ENCODE measurements at places on chromosomes 3 and 15. TPM values are rescaled to one million over a fixed set of nuclear protein-coding genes. Genes with fewer than 3 reads are reported as not detected.

C3orf20 gene
- 0.19 TPM for total RNA-seq

GRCh38 chr15:62573876-62574275, 408.8 kb upstream of the C2CD4B start:
- no peaks in the 10 kb centered on the region for H3K27me3 ChIP-seq
- peak overlapping the region; percentile 40 for H3K27ac ChIP-seq
- H3K4me3 ChIP-seq, result no peak overlapping the region
- no peaks in the 10 kb centered on the region for H3K36me3 ChIP-seq
- peaks cover 26% of the 10 kb centered on the region for H3K4me1 ChIP-seq

SPPL2A gene
- total RNA-seq, result 131 TPM

DNA sequence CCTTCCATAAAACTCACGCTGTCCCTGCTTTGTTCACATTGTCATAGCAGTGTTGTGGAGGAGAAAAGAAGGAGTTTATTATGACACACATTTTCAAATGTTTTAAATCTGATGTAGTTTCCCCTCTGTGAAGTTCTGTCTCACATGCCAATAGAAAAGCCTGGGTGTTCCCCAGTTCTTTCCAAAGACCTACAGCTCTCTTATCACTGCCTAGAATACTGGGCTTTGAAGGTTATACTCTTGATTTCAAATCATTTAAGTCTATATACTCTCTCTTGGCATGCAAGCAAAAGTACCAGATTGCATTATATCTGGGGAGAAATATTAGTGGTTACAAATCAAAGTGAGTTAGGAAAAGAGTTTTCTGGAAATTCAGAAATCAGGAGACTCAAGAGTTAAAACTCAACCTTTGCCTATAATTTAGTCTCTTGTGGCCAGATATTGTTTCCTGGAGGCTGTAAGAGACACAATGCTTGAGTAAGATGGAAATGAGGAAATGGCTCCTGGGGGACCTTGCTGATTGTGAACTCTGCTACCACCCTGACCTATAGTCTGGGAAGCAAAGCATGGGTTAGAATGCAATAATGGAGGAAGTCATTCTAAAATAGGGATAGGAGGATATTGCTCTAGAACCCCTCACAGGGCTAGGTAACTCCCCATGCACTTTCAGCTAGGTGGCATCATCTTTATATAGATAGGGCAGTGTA, 182.8 kb downstream of the KCNAB1 start:
- no peak overlapping the region for H3K4me3 ChIP-seq
- H3K27me3 ChIP-seq, result peaks cover 1% of the 10 kb centered on the region
- H3K27ac ChIP-seq, result no peak overlapping the region
- H3K4me1 ChIP-seq, result no peaks in the 10 kb centered on the region

GREM1 gene
- 0.54 TPM for total RNA-seq

DNA sequence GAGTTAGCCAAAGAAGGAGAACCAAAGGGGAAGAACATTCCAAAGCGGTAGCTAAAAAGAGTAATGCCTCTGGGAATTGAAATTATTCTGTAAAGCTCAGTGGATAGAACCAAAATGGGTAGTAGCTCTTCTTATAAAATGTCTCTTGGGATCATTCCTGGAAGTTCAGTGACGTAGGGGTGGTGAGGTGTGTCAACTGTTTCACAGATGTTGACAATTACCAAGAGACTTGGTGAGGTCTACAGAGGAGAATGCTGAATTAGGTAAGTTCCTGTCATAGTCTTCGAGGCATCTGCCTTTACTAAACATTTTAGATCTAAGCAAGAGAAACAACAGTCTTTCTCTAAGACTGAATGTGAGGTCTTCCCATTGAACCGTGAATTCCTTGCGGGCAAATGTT, 67.8 kb downstream of the TPRG1 start:
- no peaks in the 10 kb centered on the region for H3K36me3 ChIP-seq
- H3K27ac ChIP-seq, result no peak overlapping the region
- no peaks in the 10 kb centered on the region for H3K4me1 ChIP-seq

TRIM71 gene
- total RNA-seq, result 68.4 TPM

GRCh38 chr3:39052583-39052982, 767 bp downstream of the WDR48 start:
- H3K27me3 ChIP-seq, result no peaks in the 10 kb centered on the region
- no peaks in the 10 kb centered on the region for H3K4me1 ChIP-seq
- H3K27ac ChIP-seq, result peak overlapping the region; percentile 91
- no peaks in the 10 kb centered on the region for H3K36me3 ChIP-seq
- no peak for DNase-seq

GRCh38 chr3:149449182-149449581, 25.3 kb upstream of the TM4SF4 start:
- H3K36me3 ChIP-seq, result no peaks in the 10 kb centered on the region
- H3K27me3 ChIP-seq, result no peaks in the 10 kb centered on the region
- H3K27ac ChIP-seq, result peak overlapping the region; percentile 81
- DNase-seq, result no peak
- no peak overlapping the region for H3K4me3 ChIP-seq
- 0 out of 2 replicates have a peak, but pooled peaks cover 6% of the 10 kb centered on the region for H3K4me1 ChIP-seq

DNA sequence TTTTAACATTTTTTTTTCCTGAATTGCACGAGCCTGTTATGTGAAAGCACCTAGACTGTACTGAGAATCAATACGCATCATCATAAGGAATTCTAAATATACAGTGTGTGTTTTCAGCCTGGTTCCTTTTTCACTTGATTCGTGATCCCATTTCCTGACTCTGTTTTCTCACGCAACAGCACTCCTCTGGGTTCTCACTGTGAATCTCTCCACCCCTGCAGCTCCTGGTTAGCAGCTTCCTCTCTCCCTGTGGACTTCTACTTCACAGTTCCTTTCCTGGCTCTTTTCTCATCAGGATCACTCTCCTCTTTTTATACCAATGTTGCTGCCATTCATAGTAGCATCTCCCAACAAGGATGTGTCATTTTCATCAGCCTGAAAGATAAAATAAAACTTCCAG, 297.2 kb downstream of the CADM2 start:
- no peak overlapping the region for H3K4me3 ChIP-seq
- H3K36me3 ChIP-seq, result no peaks in the 10 kb centered on the region
- H3K27me3 ChIP-seq, result no peaks in the 10 kb centered on the region
- H3K27ac ChIP-seq, result no peak overlapping the region
- no peak for DNase-seq
- no peaks in the 10 kb centered on the region for H3K4me1 ChIP-seq

- no peaks in the 10 kb centered on the region for H3K27me3 ChIP-seq
- H3K36me3 ChIP-seq, result no peaks in the 10 kb centered on the region
- H3K4me3 ChIP-seq, result no peak overlapping the region
- peak; percentile 28 for DNase-seq
- H3K4me1 ChIP-seq, result no peaks in the 10 kb centered on the region
Observed at GRCh38 chr3:19885468-19885867, 48.5 kb downstream of the EFHB start.

- DNase-seq, result no peak
- no peak overlapping the region for H3K4me3 ChIP-seq
- H3K27ac ChIP-seq, result no peak overlapping the region
Observed at GRCh38 chr3:53188136-53188685, 27.2 kb downstream of the PRKCD start.

ALDH1L1 gene
- 0.07 TPM for total RNA-seq

- no peak for DNase-seq
- no peak overlapping the region for H3K27ac ChIP-seq
- no peaks in the 10 kb centered on the region for H3K27me3 ChIP-seq
- no peaks in the 10 kb centered on the region for H3K36me3 ChIP-seq
- H3K4me1 ChIP-seq, result no peaks in the 10 kb centered on the region
Observed at GRCh38 chr3:79146024-79146423, 621.8 kb downstream of the ROBO1 start.

FOXB1 gene
- not detected for total RNA-seq

- peaks cover 1% of the 10 kb centered on the region for H3K36me3 ChIP-seq
- no peak overlapping the region for H3K27ac ChIP-seq
- DNase-seq, result no peak
- no peaks in the 10 kb centered on the region for H3K27me3 ChIP-seq
- peaks cover 29% of the 10 kb centered on the region for H3K4me1 ChIP-seq
Observed at GRCh38 chr3:123088387-123088786, 21.6 kb downstream of the PDIA5 start.

- no peak for DNase-seq
- H3K36me3 ChIP-seq, result no peaks in the 10 kb centered on the region
- no peaks in the 10 kb centered on the region for H3K27me3 ChIP-seq
- no peak overlapping the region for H3K27ac ChIP-seq
- H3K4me1 ChIP-seq, result no peaks in the 10 kb centered on the region
Observed at GRCh38 chr3:101270149-101270548, 50.2 kb downstream of the IMPG2 start.

WDR49 gene
- 0.32 TPM for total RNA-seq

GRCh38 chr3:127206611-127207516, 13.9 kb downstream of the PRR23E start:
- no peaks in the 10 kb centered on the region for H3K36me3 ChIP-seq
- H3K27ac ChIP-seq, result no peak overlapping the region
- no peak overlapping the region for H3K4me3 ChIP-seq
- no peak for DNase-seq

DNA sequence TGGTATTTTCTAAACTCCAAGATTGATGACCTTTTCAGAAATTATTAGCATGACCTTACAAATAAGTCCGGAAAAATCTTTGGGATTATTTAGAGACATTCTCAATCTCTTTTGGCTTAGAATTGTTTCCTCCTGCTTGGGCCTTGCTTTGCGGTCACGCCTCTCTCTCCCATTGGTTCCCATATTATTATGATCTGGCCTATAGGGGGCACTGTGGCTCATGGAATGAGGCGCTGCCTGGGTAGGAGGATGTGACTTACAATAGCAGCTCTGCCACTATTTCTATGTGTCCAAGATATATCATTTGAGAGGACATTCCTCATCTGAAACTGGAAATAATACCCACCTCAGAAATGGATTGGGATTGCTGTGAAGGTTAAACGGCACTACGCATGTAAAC, 464.9 kb downstream of the MFSD1 start:
- no peaks in the 10 kb centered on the region for H3K4me1 ChIP-seq
- H3K27ac ChIP-seq, result no peak overlapping the region
- H3K27me3 ChIP-seq, result no peaks in the 10 kb centered on the region
- peak; percentile 46 for DNase-seq
- no peaks in the 10 kb centered on the region for H3K36me3 ChIP-seq

TMEM212 gene
- not detected for total RNA-seq

DNA sequence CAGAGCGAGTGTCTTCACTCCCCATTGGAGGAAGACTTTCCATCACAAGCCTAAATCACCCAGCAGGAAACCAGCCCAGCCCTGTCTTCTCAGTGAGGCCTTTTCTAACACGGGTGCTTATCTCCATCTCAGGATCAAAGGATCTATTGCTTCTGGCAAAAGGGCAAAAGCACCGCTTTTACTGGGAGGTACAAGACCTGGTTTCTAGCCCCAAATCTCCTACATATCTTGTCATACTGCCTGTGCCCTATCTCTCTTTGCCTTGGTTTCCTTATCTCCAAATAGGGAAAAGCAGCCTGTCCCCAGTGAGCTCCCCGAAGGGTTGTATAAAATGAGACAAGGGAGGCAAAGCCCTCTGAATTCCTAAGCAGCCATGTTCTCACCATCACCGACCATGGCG, 5.2 kb downstream of the GLB1 start:
- peaks cover 6% of the 10 kb centered on the region for H3K36me3 ChIP-seq
- no peak overlapping the region for H3K27ac ChIP-seq
- DNase-seq, result no peak
- 0 out of 2 replicates have a peak, but pooled peaks cover 6% of the 10 kb centered on the region for H3K4me1 ChIP-seq
- H3K4me3 ChIP-seq, result no peak overlapping the region
- H3K27me3 ChIP-seq, result no peaks in the 10 kb centered on the region

- H3K4me1 ChIP-seq, result peaks cover 25% of the 10 kb centered on the region
- peak overlapping the region; percentile 39 for H3K27ac ChIP-seq
- no peak overlapping the region for H3K4me3 ChIP-seq
- H3K36me3 ChIP-seq, result peaks cover 1% of the 10 kb centered on the region
- no peaks in the 10 kb centered on the region for H3K27me3 ChIP-seq
Observed at GRCh38 chr15:65336493-65337435, 32.3 kb downstream of the RNU5B-1 start.

IL17RD gene
- total RNA-seq, result 3.1 TPM

- peak; percentile 84 for DNase-seq
- peak overlapping the region; percentile 88 for H3K27ac ChIP-seq
- peaks cover 1% of the 10 kb centered on the region for H3K36me3 ChIP-seq
Observed at GRCh38 chr3:129119365-129120100, 2.1 kb downstream of the RAB43 start.

GRCh38 chr15:50224606-50225005, 40.9 kb downstream of the HDC start:
- DNase-seq, result no peak
- H3K27ac ChIP-seq, result no peak overlapping the region
- no peaks in the 10 kb centered on the region for H3K27me3 ChIP-seq
- no peaks in the 10 kb centered on the region for H3K4me1 ChIP-seq
- H3K36me3 ChIP-seq, result no peaks in the 10 kb centered on the region
- no peak overlapping the region for H3K4me3 ChIP-seq

GRCh38 chr15:63203451-63204090, 14.2 kb downstream of the RAB8B start:
- H3K36me3 ChIP-seq, result no peaks in the 10 kb centered on the region
- no peak overlapping the region for H3K4me3 ChIP-seq
- DNase-seq, result no peak
- no peak overlapping the region for H3K27ac ChIP-seq
- peaks cover 14% of the 10 kb centered on the region for H3K4me1 ChIP-seq
- no peaks in the 10 kb centered on the region for H3K27me3 ChIP-seq
